ENCODE measurements at places on chromosomes 3 and 15.

DNA sequence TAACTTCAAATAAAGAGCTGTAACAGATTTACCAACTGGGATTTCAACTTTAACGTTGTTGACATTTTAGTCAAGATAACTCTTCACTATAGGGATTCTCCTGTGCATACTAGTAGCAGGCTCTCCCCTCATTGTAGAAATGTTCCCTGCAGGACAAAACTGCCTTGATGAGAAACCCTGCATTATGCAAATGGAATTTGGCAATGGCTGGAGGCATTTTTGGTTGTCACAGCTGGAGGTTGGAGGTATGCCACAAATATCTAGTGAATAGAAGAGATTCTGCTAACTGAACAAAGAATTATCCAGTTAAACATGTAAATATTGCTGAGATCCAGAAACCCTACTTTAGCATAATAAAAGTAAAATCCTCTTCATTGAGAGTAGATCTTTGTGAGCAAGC lies 928.8 kb upstream of the ALCAM start:
- DNase-seq, result no peak

DNA sequence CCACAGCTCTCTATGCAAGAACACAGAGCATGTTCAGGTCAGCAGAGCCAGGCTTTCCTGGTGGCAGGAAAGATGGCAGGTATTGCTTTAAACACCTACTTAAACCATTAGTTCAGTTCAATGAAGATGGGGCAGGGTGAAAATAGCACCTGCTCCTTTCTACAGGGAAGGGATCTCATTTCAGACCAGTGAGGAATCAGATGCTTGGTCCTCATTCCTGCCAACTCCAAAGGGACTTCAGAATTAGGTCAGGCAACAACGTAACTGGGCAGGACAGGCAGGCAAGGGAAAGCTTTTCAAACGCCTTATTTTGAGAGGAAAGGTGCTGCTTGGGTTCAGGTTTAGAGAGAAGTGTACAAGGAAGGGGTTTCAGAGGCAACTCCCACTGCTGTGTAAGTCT lies 12.6 kb upstream of the RPS17 start:
- no peak for DNase-seq

DNA sequence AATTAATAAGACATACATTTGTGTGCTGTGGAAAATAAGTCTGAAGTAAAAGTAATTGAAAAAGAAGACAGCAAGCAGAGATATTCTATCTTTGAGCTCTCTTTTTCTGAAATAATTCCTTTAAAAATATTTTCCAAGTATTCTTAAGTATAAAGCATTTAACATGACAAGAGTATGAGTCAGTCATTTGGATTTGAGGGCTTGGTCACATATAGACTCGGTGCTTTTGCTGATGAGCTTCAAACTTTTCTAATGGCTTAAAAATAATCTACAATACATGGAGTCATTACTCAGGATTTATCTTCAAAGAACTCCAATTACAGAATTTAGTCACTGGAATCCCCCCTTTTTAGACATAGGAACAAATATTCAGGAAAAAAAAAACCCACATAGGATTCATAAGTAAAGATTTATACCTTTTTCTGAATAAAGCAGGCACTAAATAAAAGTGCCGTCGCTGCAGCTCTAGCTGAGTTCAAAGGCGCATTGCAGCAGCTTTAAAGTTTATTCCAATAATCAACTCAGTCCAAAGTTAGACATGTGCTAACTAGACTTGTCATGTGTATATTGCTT lies 147.5 kb downstream of the CTNNB1 start:
- no peak for DNase-seq

DNA sequence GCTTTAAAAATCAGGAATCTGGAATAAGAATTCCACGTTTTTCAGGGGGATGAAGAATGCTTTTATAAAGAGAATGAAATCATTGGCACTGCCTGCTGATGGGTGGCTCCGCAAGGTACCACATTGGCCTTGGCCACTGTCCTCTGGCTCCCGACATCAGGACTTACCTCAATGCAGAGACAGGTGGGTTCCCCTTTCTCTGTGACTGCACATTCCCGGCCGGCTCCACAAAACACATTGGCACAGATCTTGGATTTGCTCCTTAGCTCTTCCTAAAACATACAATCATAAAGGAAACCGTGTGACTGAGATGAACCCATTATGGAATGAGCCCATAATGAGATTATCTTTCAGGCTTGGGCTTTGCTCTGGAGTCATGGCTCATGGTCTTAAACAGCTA lies 35.0 kb downstream of the FSTL1 start:
- no peak for DNase-seq

DNA sequence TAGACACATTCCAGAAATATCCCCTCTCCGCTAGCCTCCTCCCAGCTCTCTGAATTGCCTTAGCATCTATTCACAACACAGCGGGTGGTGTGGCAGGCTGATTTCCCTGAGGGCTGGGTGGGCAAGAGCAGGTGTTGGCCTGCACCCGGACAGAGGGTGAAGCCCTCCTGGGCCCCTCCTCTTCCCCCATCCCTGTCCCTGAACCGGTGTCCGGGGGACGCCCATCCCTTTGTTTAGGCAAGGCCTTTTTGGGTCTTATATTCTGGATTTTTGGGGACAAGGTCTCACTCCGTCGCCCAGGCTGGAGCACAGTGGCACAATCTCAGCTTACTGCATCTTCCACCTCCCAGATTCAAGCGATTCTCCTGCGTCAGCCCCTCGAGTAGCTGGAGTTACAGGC lies 55.2 kb upstream of the KLHL25 start:
- no peak for DNase-seq

- no peak for DNase-seq
Observed at GRCh38 chr3:130895690-130896488, 2.0 kb downstream of the ATP2C1 start.

DNA sequence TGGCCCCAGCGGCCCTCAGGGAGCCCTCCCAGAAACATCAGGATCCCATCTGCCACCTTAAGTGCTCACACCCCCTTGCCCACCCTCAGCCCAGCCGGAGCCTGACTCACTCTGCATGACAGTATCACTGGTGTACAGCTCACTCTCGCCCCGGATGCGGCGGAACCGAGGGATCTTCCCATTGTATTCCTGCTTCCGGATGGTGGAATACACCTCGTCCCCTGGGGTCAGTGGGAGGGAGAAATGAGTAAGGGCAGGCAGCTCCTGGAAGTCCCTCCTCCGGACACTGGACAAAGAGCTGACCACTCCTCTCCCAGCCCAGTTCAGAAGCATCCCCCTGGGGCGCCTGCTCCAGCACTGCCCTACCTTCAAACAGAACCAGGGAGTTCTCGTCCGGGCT lies 16.5 kb downstream of the SEMA7A start:
- no peak for DNase-seq

DNA sequence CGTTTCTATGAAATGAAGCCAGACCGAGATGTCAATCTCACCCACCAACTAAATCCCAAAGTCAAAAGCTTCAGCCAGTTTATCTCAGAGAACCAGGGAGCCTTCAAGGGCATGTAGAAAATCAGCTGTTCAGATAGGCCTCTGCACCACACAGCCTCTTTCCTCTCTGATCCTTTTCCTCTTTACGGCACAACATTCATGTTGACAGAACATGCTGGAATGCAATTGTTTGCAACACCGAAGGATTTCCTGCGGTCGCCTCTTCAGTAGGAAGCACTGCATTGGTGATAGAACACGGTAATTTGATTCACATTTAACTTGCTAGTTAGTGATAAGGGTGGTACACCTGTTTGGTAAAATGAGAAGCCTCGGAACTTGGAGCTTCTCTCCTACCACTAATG lies 41.9 kb upstream of the TRA2B start:
- DNase-seq, result no peak

DNA sequence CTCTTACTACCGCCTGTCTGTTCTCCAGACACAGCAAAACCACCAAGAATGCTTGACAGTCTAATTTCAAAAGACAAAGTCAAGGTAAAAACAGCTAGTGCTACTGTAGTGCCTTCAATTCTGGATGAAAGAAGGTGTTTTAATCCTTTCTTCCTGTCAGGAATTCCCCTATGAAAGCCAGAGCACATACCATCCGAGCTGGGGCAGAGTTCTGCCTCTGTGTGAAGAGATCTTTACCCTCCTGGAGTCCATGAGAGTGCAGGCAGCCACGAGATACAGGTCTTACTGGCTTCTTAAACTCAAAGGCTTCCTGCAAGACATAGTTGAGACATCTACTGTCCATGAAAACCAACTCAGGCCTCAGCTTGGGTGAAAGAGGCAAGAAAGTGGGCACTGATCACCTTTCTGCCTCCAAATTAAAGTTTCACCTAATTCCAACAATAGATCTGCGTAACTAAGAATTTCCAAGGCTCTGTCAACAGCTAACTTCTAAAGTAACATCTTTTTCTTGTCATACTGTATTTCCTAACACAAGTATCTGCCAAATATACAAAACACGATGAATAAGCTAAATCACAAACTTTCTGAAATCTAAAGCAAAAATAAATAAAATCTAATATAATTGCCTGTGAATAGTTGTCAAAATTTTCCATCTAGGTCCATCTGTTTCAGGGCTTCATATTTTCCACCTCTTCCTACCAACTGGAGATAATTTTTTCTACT lies 7.5 kb downstream of the CDC25A start:
- DNase-seq, result no peak

DNA sequence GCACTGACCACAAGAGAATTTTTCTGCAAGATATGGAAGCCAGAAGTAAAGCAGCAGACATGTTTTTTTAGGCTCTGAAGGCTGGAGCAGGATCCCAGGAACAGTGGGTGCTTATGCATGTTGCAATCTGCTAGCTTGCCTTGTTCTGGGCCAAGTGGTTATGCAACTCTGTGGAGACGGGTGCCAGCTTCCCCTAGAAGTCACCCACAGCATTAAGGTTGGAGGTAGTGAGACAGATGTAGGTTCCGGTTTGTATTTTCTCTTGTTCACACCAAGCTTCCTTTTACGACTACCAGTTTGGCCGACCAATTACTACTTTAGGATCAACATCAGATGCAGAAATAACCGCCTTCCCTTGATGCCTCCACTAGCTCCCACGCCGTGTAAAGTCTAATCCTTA lies 11.1 kb downstream of the DPH3 start:
- DNase-seq, result no peak

DNA sequence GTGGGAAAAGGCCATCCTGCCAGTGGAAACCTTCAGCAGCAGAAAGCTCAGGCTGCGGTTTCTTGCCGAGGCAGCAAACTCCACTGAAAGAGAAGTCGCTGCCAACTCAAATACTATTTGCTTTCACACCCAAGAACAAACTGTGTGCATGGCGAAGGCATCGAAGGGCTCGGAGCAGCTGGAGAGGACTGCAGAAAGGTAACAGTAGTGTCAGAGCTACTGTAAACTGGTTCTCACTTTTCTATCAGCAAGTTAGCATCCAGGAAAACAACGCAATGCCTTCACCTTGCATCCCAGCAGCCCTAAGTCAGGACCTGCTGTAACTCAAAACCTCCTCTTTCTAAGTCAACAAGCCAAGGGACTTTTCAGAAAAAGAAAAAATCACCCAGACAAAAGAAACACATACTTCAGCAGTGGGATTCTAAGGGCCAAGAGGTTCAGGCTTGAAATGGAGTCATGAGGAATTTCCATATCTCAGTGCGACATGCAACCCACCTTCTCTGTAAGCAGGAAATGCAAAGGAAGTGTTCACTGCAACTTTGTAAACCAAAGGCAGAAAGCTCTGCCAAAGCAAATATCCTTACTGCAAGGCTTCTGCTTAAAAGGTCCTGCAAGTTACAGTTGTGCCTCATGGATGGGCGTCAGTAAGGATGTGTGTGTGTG lies 193.5 kb downstream of the FOXP1 start:
- DNase-seq, result no peak

- DNase-seq, result no peak
Observed at GRCh38 chr3:172750069-172750367, 508 bp upstream of the ECT2 start.

DNA sequence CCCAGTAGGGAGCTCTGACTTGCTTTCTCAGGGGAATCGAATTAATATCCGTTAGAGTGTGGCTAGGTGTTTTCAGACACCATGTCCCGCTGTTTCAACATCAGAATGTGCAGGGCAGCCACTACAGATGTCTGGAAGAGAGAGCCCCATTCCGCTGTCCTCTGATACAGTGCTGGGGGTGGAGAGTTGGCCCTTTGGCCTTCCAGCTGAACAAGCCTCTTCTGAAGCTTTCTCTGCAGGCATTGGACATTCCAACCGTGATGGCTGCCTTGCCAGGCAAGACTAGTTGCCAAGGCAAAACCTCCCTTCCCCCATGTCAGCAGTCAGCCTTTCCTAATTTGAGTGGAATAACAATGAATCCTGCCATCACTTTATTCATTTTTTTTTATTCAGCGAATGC lies 1.5 kb downstream of the FAH start:
- DNase-seq, result no peak

DNA sequence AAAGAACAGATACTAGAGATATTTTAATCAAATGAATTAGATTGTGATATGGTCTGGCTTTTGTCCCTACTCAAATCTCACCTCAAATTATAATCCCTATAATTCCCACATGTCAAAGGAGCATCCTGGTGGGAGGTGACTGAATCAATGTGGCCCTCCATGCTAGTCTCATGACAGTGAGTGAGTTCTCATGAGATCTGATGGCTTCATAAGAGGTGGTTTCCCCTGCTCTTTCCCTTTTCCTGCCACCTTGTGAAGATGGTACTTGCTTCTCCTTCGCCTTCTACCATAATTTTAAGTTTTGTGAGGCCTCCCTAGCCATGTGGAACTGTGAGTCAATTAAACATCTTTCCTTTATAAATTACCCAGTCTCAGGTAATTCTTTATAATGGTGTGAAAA lies 82.8 kb downstream of the FAIM start:
- DNase-seq, result no peak

GRCh38 chr3:33217866-33218445 lies 654 bp downstream of the SUSD5 start:
- DNase-seq, result no peak

GRCh38 chr3:35678643-35679161 lies 39.4 kb downstream of the ARPP21 start:
- DNase-seq, result no peak

- DNase-seq, result no peak
Observed at GRCh38 chr3:169952045-169952444, 14.6 kb upstream of the SEC62 start.

DNA sequence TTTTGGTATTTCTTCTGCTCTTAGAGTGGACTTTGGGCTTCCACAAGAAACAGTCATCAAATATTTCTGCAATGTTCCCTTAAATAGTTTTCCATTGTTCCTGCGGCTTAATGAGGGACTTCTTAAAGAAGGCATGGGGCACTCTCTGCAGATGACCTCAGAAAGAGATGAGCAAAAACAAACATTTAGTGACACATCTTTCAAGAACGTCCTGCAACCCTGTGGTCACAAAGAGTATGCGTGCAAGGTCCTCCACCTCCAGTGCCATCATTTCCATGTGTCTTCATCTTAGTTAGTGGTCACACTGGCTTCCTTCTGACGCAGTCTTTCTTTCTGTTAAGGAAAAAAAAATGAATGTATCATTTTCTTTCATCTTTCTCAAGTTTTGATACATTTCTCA lies 56.2 kb downstream of the GREM1 start:
- DNase-seq, result no peak
